GM12878 (cell line): ENCODE measurements at places on chromosomes 13 and 19.

GRCh38 chr13:30148171-30148754 lies 159.1 kb downstream of the KATNAL1 start:
- no peaks in the 10 kb centered on the region for H3K27me3 ChIP-seq
- H3K4me1 ChIP-seq: peaks cover 44% of the 10 kb centered on the region

DNA sequence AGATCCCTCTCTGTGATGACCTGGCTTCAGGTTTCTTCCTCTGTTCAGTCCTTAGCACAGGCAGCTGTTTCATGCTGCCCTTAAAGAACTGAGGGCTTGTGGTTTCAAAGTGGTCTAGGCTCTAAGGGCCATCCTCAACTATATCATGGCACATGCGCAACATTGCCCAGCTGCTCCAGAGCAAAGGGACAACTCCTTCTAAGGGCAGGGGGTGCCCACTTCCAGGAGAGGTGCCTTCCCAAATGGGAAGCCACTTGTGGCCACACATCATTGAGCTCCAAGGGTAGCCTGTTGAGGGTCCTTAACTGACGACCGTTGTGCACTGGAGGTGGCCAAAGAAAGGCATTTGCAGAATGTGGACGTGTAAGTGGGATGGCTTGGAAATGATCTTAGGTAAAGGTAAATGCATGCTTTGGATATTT lies 7.3 kb downstream of the GPR183 start:
- H3K4me1 ChIP-seq: peaks cover 24% of the 10 kb centered on the region
- H3K36me3 ChIP-seq: peaks cover 21% of the 10 kb centered on the region
- H3K27me3 ChIP-seq: no peaks in the 10 kb centered on the region

GRCh38 chr19:1171755-1172352 lies 2.2 kb downstream of the SBNO2 start:
- DNase-seq: no peak
- H3K4me3 ChIP-seq: peak overlapping the region; percentile 95; the same call in 1 of the 2 replicates
- H3K27ac ChIP-seq: no peak overlapping the region
- H3K27me3 ChIP-seq: no peaks in the 10 kb centered on the region
- H3K36me3 ChIP-seq: peaks cover 1% of the 10 kb centered on the region; the same call in 1 of the 2 replicates
- H3K4me1 ChIP-seq: peaks cover 16% of the 10 kb centered on the region

DNA sequence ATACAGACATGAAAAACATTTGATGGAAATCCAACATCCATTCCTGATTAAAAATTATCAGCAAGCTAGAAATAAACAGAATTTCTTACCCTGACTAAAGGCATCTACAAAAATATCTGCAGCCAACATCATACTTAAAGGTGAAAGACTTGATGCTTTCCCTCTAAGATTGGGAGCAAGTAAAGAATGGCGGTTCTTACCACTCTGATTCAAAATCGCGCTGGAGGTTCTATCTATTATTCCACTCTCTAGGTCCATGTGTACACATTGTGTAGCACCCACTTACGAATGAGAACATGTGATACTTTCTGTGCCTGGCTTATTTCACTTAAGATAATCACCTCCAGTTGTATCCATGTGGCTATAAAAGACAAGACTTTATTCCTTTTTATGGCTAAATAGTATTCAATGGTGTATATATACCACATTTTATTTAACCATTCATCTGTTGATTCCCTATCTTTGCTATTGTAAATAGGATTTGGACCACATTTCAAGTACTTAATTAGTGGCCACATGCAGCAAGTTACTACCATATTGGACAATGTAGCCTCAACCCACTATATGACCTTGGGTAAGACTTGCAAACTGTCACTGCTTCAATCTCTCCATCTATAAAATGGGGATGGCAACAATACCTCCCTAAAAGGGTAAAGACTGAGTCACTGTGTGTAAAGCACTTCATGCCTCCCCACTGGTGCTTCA lies 38.4 kb upstream of the CYP2A7 start:
- no peak overlapping the region for H3K27ac ChIP-seq
- no peaks in the 10 kb centered on the region for H3K36me3 ChIP-seq
- H3K27me3 ChIP-seq: no peaks in the 10 kb centered on the region
- no peak for DNase-seq
- no peaks in the 10 kb centered on the region for H3K4me1 ChIP-seq

GRCh38 chr19:54209811-54210494 lies 9.3 kb downstream of the RPS9 start:
- H3K4me1 ChIP-seq: peaks cover 55% of the 10 kb centered on the region
- peaks cover 13% of the 10 kb centered on the region for H3K36me3 ChIP-seq
- no peaks in the 10 kb centered on the region for H3K27me3 ChIP-seq
- H3K4me3 ChIP-seq: no peak overlapping the region
- H3K27ac ChIP-seq: peak overlapping the region; percentile 16; the same call in 1 of the 2 replicates

- no peaks in the 10 kb centered on the region for H3K4me1 ChIP-seq
- H3K27ac ChIP-seq: no peak overlapping the region
- H3K4me3 ChIP-seq: no peak overlapping the region
- H3K27me3 ChIP-seq: no peaks in the 10 kb centered on the region
- no peak for DNase-seq
Observed at GRCh38 chr13:50645092-50645491, 198.4 kb downstream of the DLEU7 start.

DNA sequence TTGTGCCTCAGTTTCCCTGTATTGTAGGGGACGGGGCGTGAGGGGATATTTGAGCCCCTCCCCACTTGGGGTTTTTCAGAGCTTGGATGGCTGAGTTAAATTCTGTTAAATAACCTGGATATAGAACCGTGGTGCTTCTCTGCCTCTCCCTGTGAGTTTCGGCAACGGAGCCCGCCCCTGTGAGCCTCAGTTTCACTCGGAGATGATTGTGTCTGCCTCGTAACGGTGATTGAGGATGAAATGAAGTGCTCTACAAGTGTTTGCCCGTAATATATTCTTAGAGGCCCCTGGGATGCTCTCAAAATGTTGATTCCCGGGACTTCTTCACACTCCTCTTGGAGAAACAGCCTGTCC lies 509 bp downstream of the KXD1 start:
- H3K27ac ChIP-seq: peak overlapping the region; percentile 60
- no peaks in the 10 kb centered on the region for H3K4me1 ChIP-seq
- H3K36me3 ChIP-seq: peaks cover 7% of the 10 kb centered on the region; the same call in 1 of the 2 replicates
- DNase-seq: no peak

GRCh38 chr19:38264486-38265212 lies at the start of gene SPINT2:
SPINT2 (plus strand) TSS chr19:38264573; CDS start chr19:38264893, 320 bp downstream.
- peaks cover 2% of the 10 kb centered on the region for H3K27me3 ChIP-seq
- peak within 1 kb of the TSS; percentile 62; the same call in 1 of the 2 replicates for H3K4me3 ChIP-seq
- no peak for DNase-seq
- peaks cover 9% of the 10 kb centered on the region for H3K4me1 ChIP-seq
- no peak within 1 kb of the TSS for H3K27ac ChIP-seq

- peak overlapping the region; percentile 97 for H3K4me3 ChIP-seq
- peak overlapping the region; percentile 84 for H3K27ac ChIP-seq
- DNase-seq: no peak
- no peaks in the 10 kb centered on the region for H3K27me3 ChIP-seq
Observed at GRCh38 chr19:29942404-29943261, 594 bp downstream of the URI1 start.

- DNase-seq: no peak
- no peaks in the 10 kb centered on the region for H3K27me3 ChIP-seq
- no peaks in the 10 kb centered on the region for H3K4me1 ChIP-seq
- no peak overlapping the region for H3K4me3 ChIP-seq
- H3K27ac ChIP-seq: no peak overlapping the region
- H3K36me3 ChIP-seq: no peaks in the 10 kb centered on the region
Observed at GRCh38 chr19:33465834-33466233, 55.8 kb downstream of the PEPD start.

GRCh38 chr19:49387936-49388372 lies at the start of gene KASH5:
KASH5 (plus strand) TSS chr19:49388249; CDS start chr19:49390884, 2,635 bp downstream.
- no peaks in the 10 kb centered on the region for H3K36me3 ChIP-seq
- no peaks in the 10 kb centered on the region for H3K27me3 ChIP-seq
- DNase-seq: no peak
- no peak within 1 kb of the TSS for H3K27ac ChIP-seq
- H3K4me1 ChIP-seq: no peaks in the 10 kb centered on the region
- no peak within 1 kb of the TSS for H3K4me3 ChIP-seq

DNA sequence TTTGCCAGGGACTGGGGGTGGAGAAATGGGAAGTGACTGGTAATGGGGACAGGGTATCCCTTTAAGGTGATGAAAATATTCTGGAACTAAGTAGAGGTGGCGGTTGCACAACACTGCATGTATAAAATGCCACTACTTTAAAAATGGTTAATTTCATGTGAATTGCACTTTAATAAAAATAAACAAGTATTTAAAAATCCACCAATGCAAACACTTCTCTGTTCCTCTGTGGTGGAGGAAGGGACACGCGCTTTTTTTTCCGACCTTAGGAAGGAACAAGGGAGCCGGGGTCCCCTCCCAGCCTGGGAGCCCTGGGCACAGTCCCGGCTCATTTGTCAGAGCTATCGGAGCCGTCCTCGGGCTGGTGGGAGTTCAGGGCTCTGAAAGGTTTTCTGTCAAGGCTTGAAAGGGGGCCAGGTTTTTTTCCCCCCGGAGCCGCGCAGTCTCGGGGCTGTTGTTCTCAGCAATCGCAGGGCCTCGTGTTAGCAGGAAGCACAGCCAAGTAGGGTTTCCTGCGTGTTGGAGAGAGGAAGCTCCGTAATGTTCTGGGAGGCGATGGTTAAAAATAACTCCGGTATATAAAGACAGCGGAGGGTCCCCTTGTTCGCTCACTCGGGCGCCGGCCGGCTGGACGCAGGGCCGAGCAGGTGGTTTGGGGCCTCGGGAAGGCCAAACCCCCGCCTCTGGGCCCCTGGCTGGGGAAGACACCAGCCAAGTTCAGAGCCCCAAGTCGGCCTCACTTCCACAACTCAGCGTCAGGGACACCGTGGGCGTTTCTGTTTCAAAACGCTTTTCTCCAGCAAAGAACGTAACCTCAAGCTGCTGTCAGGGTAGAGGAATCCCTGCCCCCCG lies 41.2 kb upstream of the KLF2 start:
- H3K27ac ChIP-seq: no peak overlapping the region
- H3K36me3 ChIP-seq: no peaks in the 10 kb centered on the region
- peaks cover 7% of the 10 kb centered on the region; the same call in 1 of the 2 replicates for H3K4me1 ChIP-seq
- no peak for DNase-seq

GRCh38 chr19:38049105-38049649 lies 142.2 kb downstream of the SIPA1L3 start:
- no peaks in the 10 kb centered on the region for H3K27me3 ChIP-seq
- DNase-seq: peak; percentile 93
- peak overlapping the region; percentile 99 for H3K27ac ChIP-seq
- peak overlapping the region; percentile 57 for H3K4me3 ChIP-seq
- H3K36me3 ChIP-seq: peaks cover 3% of the 10 kb centered on the region

GRCh38 chr19:45477713-45478453 lies 10.1 kb downstream of the FOSB start:
- peak overlapping the region; percentile 72 for H3K4me3 ChIP-seq
- DNase-seq: no peak
- peaks cover 2% of the 10 kb centered on the region; the same call in 1 of the 2 replicates for H3K27me3 ChIP-seq
- H3K27ac ChIP-seq: no peak overlapping the region
- peaks cover 5% of the 10 kb centered on the region for H3K4me1 ChIP-seq
- H3K36me3 ChIP-seq: no peaks in the 10 kb centered on the region

GRCh38 chr19:40089462-40089861 lies 1.3 kb downstream of the ZNF780A start:
- H3K4me1 ChIP-seq: no peaks in the 10 kb centered on the region; the same call in 1 of the 2 replicates
- H3K27ac ChIP-seq: peak overlapping the region; percentile 77; the same call in 1 of the 2 replicates
- no peaks in the 10 kb centered on the region for H3K27me3 ChIP-seq
- no peaks in the 10 kb centered on the region; the same call in 1 of the 2 replicates for H3K36me3 ChIP-seq
- peak overlapping the region; percentile 95 for H3K4me3 ChIP-seq

- no peak overlapping the region for H3K4me3 ChIP-seq
- no peaks in the 10 kb centered on the region; the same call in 1 of the 2 replicates for H3K36me3 ChIP-seq
- no peaks in the 10 kb centered on the region for H3K4me1 ChIP-seq
- no peak overlapping the region for H3K27ac ChIP-seq
Observed at GRCh38 chr19:3401004-3401768, 34.8 kb downstream of the NFIC start.

DNA sequence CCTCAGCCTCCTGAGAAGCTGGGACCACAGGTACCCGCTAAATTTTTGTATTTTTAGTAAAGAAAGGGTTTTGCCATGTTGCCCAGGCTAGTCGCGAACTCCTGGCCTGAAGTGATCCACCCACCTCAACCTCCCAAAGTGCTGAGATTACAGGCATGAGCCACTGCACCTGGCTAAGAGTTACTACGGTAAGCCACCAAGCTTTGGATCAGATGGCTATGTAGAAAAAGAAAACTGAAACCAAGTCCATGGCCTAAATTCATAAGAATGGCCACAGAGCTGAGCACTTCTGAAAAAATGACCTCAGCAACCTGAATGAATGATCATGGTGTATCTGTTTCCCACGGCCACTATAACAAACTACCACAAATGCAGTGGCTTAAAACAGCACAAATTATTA lies 9.4 kb downstream of the OPA3 start:
- H3K4me1 ChIP-seq: peaks cover 11% of the 10 kb centered on the region
- no peak for DNase-seq
- no peak overlapping the region for H3K27ac ChIP-seq
- H3K4me3 ChIP-seq: no peak overlapping the region
- no peaks in the 10 kb centered on the region for H3K27me3 ChIP-seq

DNA sequence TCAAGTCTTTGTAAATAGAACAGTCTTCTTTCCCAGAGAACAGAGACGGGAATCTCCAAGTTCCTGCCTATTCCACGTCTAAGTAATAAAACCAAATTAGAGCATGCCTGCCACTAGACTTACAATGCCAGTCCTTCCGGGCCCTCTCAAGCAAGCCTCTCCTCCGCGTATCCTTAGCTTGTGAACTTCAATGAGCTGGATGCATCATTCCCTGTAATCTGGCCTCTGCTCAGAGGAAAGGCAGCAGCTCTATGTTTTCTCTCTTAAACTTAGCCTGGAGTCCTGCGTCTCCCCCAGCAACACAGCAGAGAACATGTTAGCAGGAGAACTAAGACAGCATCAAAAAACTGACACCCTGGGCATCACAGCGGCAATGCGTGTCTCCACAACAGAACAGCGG lies 8.2 kb downstream of the NALCN start:
- no peak overlapping the region for H3K27ac ChIP-seq
- H3K27me3 ChIP-seq: no peaks in the 10 kb centered on the region; the same call in 1 of the 2 replicates
- H3K4me1 ChIP-seq: no peaks in the 10 kb centered on the region
- H3K36me3 ChIP-seq: no peaks in the 10 kb centered on the region
- no peak for DNase-seq
- no peak overlapping the region for H3K4me3 ChIP-seq

DNA sequence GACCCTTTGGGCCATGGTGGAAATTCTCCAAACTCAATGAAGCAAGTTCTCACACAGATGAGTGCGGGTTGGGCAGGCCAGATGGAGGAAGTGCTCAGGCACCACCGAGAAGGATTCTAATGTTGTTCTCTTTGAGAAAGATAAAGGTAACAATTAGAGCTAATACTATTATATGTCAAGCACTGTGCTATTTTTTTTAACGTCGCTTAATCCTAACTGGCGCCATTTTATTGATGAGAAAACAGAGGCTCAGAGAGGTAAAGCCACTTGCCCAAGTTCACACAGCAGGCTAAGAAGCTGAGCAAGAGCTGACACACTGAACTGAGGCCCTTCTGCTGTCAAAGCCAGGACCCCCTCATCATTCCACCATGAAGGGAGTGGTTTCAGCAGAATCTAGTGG lies 1.0 kb downstream of the FBL start:
- no peaks in the 10 kb centered on the region for H3K27me3 ChIP-seq
- H3K4me1 ChIP-seq: peaks cover 15% of the 10 kb centered on the region
- DNase-seq: no peak
- H3K27ac ChIP-seq: peak overlapping the region; percentile 81
- H3K36me3 ChIP-seq: peaks cover 1% of the 10 kb centered on the region
